ENCODE measurements at places on chromosomes 5 and 9. TPM values are rescaled to one million over a fixed set of nuclear protein-coding genes. Genes with fewer than 3 reads are reported as not detected.

Gene HK3
- 260 TPM for polyA plus RNA-seq

Gene STKLD1
- polyA plus RNA-seq, result 0.40 TPM

DNA sequence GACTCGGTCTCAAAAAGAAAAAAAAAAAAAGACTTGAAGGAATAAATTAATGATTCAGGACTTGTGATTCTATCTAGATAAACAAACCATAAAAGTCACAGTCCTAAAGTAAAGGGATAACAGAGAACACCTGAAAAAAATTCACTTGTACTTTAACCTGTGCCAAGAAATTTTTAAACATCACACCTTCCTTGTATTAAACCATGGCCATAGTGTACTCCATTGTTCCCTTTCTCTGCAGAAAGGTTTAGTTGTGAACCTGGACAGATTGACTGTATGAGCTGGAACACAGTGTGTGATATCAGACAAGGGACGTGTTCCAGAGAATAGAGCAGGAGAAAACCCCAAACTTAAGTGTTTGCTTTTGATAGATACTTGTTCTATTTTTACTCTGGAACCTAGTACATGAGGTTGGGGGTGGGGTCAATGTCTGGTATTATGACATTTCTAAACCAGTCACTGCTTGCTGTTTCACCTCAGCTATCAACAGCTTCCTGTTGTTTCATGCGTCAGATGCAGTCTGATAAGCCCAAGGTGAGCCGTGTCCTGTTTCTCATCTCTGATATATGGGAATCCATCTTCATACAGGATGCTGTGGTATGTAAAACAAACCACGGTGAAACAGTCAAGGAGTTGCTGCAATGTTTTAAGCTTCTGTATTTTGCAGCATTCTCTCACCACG, 62.5 kb upstream of the ITGA1 start:
- no peak for DNase-seq

Gene SNX18
- polyA plus RNA-seq, result 33.0 TPM

- DNase-seq, result no peak
Observed at GRCh38 chr5:40376566-40376965, 303.1 kb upstream of the PTGER4 start.

Gene C9orf152
- polyA plus RNA-seq, result 10.1 TPM

DNA sequence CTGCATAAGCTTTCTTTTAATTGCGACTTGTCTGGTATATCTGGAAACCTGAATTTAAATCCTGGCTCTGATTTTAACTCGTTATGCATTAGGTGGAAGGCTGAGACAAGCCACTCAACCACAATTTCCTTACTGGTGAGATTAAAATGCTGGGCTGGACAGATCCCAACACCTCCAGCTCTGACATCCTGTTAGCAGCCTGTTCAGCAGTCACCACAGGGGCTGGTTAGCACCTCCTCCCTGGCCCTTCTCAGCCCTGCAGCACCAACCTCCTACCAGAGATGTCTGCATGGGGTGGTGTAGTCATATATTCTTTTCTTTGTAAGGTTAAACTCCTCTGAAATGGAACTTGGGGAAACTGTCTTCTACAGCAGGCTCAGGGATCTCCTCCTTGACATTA, 156.5 kb upstream of the NFIL3 start:
- DNase-seq, result no peak

DNA sequence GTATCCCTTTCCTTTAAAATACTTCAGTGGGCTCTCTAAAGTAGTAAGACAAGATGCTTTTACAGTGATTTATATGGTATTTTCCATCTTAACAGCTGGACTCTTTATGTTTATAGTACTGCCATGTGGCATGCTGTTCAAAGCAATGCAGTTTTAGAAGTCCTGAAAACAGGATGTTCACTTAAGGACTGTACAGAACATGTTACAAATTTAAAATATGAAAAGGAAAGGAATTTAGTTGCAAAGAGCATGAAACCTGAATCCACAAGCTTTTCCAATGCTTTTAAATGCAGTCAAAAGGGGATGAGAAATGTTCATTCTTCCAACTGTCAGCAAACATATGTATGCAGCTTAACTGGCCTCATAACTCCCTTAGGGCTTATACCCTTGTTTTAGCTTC, 580.2 kb downstream of the EFNA5 start:
- no peak for DNase-seq

GRCh38 chr9:120402741-120403542, 177.0 kb downstream of the CDK5RAP2 start:
- DNase-seq, result no peak

DNA sequence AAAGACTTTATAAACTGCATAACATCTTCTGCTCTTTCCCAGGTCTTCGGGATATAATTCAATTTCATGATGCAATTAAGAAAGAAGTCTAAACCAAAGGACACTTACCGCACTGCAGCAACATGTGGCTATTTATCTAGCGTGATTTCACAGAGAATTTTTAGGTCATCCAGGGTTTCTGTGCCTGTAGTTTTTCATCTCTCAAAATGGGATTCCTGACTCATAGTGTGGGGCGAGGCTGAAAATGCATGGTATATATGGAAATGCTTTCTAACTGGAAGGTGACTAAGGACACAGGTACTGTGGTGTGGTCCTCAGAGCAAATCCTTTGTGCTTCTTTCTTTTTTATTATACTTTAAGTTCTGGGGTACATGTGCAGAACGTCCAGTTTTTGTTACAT, 557.7 kb upstream of the KLF4 start:
- no peak for DNase-seq

GRCh38 chr9:93303806-93304573, 120.1 kb downstream of the WNK2 start:
- no peak for DNase-seq

DNA sequence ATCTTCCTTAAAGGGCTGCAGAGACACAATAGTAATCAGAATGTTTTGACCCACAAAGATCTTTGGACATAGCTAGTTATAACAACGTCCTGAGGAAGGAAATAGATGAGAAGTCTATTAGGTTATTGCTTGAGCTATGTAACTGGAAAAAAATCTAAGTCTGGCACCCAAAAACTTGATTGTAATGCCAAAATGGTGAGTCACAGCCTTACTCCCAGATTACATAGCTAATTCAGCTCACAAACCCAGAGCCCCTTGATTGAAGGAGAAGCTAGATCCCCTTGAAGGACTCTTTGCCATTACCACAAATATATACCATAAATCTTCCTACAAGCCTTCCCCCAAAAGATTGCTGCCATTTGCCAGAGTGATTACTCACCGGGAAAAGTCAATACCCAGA, 341.8 kb upstream of the KIF2A start:
- DNase-seq, result no peak

Gene TYRP1
- 1.1 TPM for polyA plus RNA-seq

DNA sequence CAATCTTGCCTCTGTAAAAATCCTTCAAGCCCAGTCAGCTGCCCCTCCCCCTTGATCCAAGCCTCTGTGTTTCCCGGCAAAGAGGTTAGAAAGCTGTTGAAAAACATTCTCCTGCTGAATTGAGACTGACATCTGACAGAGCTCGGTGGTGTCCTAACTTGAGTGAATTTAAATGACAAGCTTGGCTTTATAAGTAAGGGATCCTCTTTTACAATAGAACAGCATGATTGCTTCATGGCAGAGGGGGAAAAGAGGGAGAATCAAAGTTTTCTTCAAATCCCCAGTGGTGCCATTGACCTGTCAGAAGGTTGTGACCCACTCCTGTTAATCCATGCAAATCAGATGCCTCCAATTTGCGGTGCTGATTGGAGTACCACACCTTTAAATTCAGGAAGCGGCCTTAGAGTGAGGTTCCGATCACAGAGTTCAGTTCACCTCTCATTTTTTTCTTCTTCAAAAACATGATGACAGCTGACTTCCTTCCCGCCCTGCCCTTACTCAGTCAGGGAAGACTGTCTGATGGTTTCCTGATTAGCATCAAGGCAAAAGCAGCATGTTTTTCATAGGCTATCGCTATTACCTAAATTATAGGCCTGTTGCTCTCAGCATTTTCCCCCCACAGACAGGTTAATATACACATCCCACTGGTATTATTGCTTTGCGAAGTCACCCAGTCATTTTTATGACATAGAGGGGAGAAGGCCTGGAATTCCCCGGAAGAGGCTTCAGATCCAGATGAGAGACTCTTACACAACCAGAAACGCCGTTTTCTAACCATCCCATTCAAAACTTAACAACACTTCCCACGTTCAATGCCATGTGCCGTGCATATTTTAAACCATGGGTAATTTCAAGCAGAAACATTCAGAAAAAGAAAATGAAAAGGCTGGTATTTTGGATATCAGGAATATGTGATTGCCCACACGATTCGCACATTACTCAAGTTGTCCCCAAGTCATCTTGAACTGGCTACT, 141.4 kb downstream of the EBF1 start:
- no peak for DNase-seq

Gene FOXD4L6
- 0.05 TPM for polyA plus RNA-seq

- no peak for DNase-seq
Observed at GRCh38 chr9:14248149-14248548, 65.8 kb downstream of the NFIB start.

DNA sequence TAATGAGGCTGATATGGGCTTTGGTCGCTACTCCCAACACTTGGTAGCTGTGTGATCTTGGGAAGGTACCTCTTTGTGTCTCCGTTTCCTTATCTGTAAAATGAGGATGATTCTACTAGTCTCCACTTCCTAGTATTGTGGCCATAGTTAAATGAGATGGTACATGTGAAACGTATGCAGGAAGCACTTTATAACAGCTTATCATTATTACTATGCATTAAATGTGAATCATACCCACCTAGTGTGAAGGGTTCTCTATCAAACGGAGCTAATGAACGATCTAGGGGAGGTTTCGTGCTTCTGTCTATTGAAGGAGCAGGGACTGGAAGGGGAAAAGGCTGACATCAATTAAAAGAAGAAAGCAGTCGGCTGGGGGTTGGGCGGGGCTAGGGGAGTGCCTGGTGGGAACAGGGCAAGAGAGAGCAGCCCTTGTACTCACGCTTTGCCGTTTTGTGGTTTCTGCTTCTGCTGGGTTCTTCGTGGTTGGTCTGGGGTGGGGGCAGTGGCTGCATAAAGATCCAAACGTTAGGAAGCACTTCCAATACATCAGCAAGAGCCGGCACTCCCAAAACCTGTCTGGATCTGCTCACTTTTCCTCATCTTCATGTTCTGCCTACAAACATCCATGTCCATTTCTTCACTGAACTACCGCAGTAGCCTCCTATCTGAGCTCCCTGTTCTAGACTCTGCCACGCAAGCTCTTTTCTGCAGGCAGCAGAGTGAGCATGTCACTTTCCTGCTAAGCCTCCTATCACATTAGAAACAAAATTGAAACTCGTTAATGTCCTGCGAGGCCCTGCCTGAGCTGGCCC, 30.8 kb downstream of the LCP2 start:
- DNase-seq, result no peak

DNA sequence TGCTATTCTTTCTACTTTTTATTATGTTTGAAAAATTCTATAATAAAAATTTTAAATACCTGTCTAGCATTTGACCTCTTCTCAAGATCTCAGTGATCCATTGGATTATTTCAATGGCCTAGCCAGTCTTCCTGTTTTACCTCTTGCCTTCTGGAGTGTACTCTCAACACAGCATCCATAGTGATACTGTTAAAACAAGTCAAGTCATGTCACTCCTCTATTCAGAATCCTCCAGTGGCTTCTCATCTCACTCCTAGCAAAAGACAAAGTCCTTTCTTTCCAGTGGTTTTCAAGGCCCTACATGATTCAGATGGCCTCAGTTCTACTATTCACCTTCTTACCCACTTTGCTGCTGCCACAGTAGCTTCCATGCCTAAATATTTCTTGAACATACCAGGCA, 1.8 kb downstream of the MARVELD2 start:
- DNase-seq, result no peak

Gene PRLR
- 0.11 TPM for polyA plus RNA-seq

Gene FOXI1
- polyA plus RNA-seq, result 0.10 TPM

Gene ADAMTS16
- not detected for polyA plus RNA-seq

Gene ORM2
- polyA plus RNA-seq, result 215 TPM

Data from lung (tissue), 17 donors.